ENCODE measurements at places on chromosomes 16 and 17. TPM values are rescaled to one million over a fixed set of nuclear protein-coding genes. Genes with fewer than 3 reads are reported as not detected.

DNA sequence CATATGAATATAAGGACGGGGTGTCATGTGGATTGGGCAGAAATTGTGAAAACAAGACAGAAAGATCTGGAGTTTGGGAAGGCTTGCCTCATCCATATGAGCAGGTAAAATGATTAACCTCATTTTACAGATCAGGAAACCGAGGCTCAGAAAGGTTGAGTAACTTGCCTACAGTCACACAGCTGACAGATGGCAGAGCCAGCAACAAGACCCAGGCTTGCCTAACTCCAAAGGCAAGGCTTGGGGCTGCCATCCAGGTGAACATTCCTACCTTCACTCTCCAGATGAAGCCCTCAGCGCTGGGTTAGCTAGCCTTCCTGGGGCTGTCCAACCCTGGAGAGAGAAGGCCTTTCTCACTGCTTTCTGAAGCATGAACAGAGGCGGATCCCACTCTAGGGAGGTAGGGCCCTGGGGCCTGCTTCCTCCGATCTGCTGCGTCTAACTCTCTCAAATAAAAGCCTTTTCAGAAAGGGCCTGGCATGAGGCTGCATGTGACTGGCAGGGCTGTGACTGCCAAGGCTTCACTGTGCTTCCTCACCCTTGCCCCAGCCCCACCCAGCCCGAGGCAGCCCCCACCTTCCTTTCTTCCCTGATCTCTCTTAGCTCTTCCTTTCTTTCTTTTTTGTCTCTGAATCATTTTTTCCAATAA lies 107.8 kb downstream of the GNAO1 start:
- H3K4me3 ChIP-seq, result no peak overlapping the region
- no peak overlapping the region for H3K27ac ChIP-seq
- H3K36me3 ChIP-seq, result no peaks in the 10 kb centered on the region
- DNase-seq, result no peak
- no peaks in the 10 kb centered on the region for H3K27me3 ChIP-seq

- no peaks in the 10 kb centered on the region for H3K4me1 ChIP-seq
- no peaks in the 10 kb centered on the region for H3K27me3 ChIP-seq
- H3K36me3 ChIP-seq, result no peaks in the 10 kb centered on the region
- H3K27ac ChIP-seq, result no peak overlapping the region
- no peak overlapping the region for H3K4me3 ChIP-seq
These were observed 7.3 kb downstream of the ENPP7 start for GRCh38 chr17:79737922-79738578.

- no peak overlapping the region for H3K4me3 ChIP-seq
- DNase-seq, result no peak
- peaks cover 20% of the 10 kb centered on the region for H3K4me1 ChIP-seq
- H3K36me3 ChIP-seq, result no peaks in the 10 kb centered on the region
These were observed 22.7 kb upstream of the MRPS23 start for GRCh38 chr17:57872536-57872935.

DNA sequence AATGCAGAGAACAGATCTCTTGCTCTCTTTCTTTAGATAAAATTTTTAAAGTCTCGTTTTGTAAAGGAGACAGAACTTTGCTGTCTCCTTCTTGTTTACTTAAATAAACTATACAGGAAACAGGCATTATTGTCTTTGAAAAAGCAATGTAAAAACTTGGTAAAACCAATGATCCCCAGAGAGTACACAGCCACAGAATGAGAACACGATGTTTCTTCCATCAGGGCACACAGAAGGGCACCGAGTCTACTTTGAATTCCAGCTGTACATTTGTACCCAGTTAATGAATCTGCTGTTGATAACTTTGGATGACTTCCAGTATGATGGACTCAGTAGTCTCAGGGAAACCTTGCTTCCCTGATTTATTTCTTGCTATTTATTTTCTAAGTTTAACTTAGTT lies 8.1 kb upstream of the TMEM100 start:
- H3K27me3 ChIP-seq, result no peaks in the 10 kb centered on the region
- no peak for DNase-seq
- peaks cover 14% of the 10 kb centered on the region for H3K4me1 ChIP-seq
- H3K27ac ChIP-seq, result no peak overlapping the region
- H3K36me3 ChIP-seq, result no peaks in the 10 kb centered on the region
- H3K4me3 ChIP-seq, result no peak overlapping the region

The KRTAP9-4 gene
- not detected for total RNA-seq

GRCh38 chr17:6894206-6894528 lies 62.6 kb upstream of the TEKT1 start:
- DNase-seq, result peak; percentile 44
- H3K4me1 ChIP-seq, result no peaks in the 10 kb centered on the region
- H3K36me3 ChIP-seq, result no peaks in the 10 kb centered on the region
- H3K4me3 ChIP-seq, result no peak overlapping the region
- no peak overlapping the region for H3K27ac ChIP-seq

The NPW gene
- not detected for total RNA-seq

The CASKIN1 gene
- total RNA-seq, result 0.66 TPM

- no peak overlapping the region for H3K27ac ChIP-seq
- DNase-seq, result no peak
- no peaks in the 10 kb centered on the region for H3K27me3 ChIP-seq
- H3K36me3 ChIP-seq, result no peaks in the 10 kb centered on the region
- no peak overlapping the region for H3K4me3 ChIP-seq
These were observed 181.4 kb downstream of the MAF start for GRCh38 chr16:79419148-79419547.

The GALR2 gene
- total RNA-seq, result not detected

The TPSD1 gene
- total RNA-seq, result 7.9 TPM

DNA sequence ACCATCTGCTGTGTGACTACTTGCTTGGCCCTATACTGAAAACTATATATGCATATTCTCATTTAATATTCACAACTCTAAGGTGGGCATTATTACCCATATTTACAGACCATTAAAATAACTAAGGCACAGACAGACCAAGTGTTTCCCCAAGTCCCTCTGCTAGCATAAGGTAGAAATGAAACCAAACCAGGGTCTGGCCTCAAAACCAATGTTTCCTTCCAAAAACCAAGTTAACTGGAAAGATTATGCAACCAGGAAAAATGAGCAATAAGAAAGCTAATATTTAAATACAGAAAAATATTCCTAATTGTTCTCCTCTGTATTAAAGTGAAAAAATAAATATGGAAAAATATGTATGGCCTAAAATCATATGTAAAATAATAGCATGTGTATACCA lies 50.1 kb downstream of the XPO6 start:
- no peak overlapping the region for H3K4me3 ChIP-seq
- no peak for DNase-seq
- H3K4me1 ChIP-seq, result peaks cover 9% of the 10 kb centered on the region
- H3K36me3 ChIP-seq, result no peaks in the 10 kb centered on the region
- no peak overlapping the region for H3K27ac ChIP-seq

DNA sequence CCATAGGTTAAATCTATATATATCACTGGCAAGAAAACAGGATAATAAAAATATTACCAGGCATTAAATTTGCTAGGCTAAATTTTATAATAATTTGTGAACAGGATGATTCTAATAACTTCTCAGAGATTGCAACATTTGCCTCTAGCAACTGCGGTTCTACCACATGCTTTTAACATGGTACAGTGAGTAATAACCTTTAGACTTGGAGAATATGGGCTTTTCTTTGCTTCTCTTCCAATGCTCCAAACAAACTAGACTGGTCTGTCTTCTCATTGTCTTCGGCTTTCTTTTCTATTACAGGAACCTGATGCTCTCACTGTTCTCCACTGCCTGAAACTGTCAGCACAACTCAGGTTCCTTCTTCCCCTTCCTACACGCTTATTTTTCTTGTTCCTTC lies 80.6 kb downstream of the CA4 start:
- DNase-seq, result no peak
- no peak overlapping the region for H3K4me3 ChIP-seq
- no peaks in the 10 kb centered on the region for H3K4me1 ChIP-seq
- H3K27me3 ChIP-seq, result no peaks in the 10 kb centered on the region
- H3K36me3 ChIP-seq, result peaks cover 1% of the 10 kb centered on the region

DNA sequence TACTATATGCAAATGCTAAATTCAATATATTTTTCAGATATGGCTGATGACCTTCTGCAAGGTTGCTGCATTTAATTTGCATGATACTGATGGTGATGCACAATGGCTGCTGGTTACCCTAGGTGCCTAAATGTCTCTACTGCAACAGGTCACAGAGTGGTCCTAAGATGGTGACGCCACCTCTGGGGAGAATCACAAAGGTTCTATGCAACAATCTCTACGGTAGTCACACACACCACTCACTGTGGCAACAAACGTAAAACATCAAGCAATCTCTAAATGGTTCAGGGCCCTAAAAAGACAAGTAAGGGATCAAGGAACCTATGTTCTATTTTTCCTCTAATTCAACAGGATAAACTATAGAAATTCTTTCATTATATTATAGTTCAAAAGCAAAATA lies 293.3 kb downstream of the CEP112 start:
- H3K27me3 ChIP-seq, result no peaks in the 10 kb centered on the region
- DNase-seq, result no peak
- H3K36me3 ChIP-seq, result no peaks in the 10 kb centered on the region
- H3K4me3 ChIP-seq, result no peak overlapping the region
- no peaks in the 10 kb centered on the region for H3K4me1 ChIP-seq
- no peak overlapping the region for H3K27ac ChIP-seq

The MYOCD gene
- 4.0 TPM for total RNA-seq

GRCh38 chr16:67914758-67915495 lies 16.7 kb downstream of the CTRL start:
- H3K27ac ChIP-seq, result no peak overlapping the region
- H3K4me3 ChIP-seq, result no peak overlapping the region
- peaks cover 18% of the 10 kb centered on the region for H3K36me3 ChIP-seq
- H3K4me1 ChIP-seq, result no peaks in the 10 kb centered on the region
- no peaks in the 10 kb centered on the region for H3K27me3 ChIP-seq
